ENCODE measurements at places on chromosomes 7 and 10.

- DNase-seq, result no peak
Measured at GRCh38 chr10:87675396-87676376, 16.0 kb downstream of the PAPSS2 start.

- no peak for DNase-seq
Measured at GRCh38 chr7:99096124-99096887, 47.6 kb downstream of the SMURF1 start.

DNA sequence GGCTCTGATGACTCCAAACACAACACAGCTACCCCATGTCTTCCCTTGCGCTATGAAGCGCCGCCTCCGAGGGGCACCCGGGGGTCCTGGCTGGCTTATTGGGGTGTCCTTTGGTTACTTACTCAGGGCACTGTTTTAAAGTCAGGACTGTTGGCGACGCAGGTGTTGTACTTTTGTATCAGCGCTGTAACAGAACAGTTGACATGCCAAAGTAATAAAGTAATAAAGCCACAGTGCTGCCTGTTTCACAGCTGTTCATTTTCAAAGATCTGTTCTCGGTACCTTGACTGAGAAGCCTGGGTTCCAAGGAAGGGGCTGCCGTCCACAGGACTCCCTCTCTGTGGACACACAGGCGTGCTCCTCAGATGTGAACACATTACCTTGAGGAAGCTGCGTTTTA, 64.1 kb downstream of the WDR37 start:
- no peak for DNase-seq

DNA sequence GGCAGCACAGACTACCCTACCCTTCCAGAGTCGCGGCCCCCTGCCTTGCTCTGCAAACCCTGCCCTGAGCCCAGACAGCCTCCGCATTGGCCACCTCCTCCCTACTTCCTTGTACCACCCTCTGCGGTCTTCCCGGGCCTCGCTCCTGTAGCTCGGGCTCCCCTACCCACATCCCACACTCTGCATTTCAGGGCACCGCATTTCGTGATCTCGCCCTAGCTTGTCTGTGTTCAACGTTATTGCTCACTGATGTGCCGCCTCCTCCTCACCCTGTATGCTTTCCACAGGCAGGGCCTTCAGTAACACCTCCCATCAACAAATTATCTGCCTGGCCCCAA, 6.6 kb downstream of the PDIA4 start:
- no peak for DNase-seq

DNA sequence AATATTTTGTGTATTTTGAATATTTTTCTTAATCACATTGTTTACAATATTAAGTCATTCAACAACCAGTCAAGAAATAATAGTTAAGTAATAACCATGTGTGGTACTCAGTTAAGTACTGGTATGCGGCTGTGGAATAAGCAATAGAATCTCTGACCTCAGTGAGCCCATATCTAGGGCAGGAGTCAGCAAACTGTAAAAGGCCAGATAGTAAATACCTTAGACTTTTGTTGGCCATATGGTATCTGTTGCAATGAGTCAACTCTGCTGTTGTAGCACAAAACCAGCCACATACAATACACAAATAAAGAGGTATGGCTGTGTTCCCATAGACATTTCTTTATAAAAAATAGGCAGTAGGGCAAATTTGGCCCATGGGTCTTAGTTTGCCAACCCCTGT, 311.6 kb upstream of the SEMA3A start:
- DNase-seq, result no peak

GRCh38 chr10:60827791-60828488, 49.7 kb downstream of the CDK1 start:
- DNase-seq, result no peak

DNA sequence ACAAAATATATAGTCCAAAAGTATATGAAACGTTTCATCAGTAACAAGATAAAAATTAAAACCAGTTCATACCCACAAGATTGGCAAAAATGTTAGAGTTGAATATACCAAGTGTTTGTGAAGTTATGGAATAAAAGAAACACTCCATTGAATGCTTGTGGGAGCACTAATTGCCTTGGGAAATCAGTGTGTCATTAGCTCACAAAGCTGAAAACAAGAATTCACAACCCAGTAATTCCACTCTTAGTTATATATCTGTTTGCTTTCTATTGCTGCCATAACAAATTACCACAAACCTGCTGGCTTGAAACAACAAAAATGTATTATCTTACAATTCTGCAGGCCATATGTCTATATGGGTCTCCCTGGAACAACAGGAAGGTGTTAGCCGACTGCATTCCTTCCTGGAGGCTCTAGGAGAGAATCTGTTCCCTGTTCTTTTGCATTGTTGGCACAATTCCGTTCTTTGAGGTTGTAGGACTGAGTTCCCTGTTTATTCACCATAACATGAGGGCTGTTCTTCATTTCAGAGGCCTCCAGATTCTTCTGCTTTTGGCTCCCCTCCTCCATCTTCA, 45.7 kb downstream of the SEM1 start:
- DNase-seq, result no peak

- DNase-seq, result no peak
Measured at GRCh38 chr7:147492606-147493005, 1098.0 kb upstream of the C7orf33 start.

DNA sequence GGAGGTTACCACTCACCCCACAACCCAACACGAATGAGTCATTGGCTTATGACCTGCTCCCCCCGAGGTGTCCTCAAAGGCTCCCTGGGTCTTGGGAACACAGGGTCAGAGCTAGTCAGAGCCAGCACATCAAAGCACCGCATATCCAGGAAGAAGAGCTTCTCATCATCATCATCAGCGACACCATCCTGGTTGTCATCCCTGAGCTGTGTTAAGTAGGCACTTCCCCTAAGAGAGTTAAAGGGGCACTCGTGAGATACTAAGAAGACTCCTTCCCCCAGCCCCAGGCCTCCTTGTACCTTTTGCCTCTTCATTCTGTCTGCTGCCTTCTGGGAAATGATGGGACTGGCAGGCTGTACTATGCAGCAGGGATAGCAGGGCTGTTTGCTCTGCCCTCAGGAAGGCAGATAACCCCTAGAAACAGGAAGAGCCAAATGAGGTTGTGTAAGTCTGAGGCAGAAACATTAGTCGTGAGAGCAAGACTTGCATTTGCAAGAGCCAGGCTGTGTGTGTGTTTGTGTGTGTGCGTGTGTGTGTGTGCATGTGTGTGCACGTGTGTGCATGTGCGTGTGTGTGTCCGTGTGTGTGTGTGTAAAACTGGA, 11.1 kb upstream of the CPA1 start:
- DNase-seq, result no peak

DNA sequence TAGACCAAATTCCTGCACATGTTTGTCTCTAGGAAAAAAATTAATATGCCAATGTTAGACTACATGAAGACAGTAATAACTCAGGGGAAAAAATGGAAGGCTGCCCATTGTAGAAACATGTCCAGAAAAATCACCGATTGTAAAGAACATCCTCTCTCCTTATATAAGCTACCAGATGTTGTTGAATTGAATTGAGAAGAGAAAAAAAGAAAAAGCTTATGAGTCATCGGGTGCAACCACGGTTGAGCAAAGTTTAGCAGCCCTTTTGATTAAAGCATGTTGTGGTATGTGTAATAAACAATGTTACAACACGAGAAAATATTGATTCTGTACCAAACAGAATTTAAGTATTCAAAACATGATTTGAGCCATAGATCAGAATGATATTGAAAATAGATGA, 102.3 kb upstream of the ARHGAP21 start:
- DNase-seq, result no peak

DNA sequence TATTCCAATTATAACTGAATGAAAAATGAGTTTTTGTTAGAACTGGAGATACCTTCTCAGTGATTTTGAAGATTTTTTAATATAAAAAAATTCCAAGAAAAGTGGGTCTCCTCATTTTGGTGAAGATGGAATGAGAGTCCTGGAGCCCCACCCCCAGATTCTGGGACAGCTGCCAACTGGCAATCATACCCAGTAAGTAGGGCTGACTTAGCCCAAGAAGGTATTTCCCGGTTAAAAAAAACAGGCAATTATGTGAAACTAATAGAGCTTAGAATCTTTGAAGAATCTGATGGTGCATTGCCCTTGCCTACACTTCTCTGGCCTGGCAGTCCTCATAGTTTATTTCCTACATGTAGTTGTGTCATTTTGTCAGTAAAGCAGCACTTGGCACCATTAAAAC, 52.8 kb upstream of the VWDE start:
- DNase-seq, result no peak

GRCh38 chr7:17903337-17903736, 37.0 kb downstream of the SNX13 start:
- no peak for DNase-seq

GRCh38 chr7:155362380-155363145, 64.9 kb downstream of the INSIG1 start:
- DNase-seq, result no peak

GRCh38 chr7:44881610-44882009, 3.7 kb downstream of the PURB start:
- DNase-seq, result no peak

- DNase-seq, result no peak
Measured at GRCh38 chr7:5690931-5691473, 90.5 kb downstream of the RNF216 start.

DNA sequence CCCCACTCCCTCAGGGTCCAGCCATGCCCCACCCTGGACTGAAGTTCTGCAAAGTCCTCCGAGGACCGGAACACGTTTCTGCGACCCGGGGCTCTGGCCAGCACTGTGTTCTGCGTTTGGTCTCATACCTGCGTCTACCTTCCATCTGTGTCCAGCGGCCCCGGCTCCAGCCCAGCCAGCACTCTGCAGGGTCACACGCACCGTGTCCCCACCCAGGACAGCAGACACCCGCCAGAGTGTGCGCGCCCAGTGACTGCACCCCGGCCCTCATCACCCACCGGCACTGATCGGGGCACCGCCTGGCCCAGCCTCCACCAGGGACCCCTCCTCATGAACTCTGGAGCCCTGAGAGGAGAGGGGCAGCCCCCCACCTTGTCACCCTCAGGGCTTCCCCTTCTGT, 20.3 kb downstream of the SLC29A4 start:
- no peak for DNase-seq

- DNase-seq, result no peak
Measured at GRCh38 chr10:128003521-128003920, 96.6 kb downstream of the PTPRE start.

DNA sequence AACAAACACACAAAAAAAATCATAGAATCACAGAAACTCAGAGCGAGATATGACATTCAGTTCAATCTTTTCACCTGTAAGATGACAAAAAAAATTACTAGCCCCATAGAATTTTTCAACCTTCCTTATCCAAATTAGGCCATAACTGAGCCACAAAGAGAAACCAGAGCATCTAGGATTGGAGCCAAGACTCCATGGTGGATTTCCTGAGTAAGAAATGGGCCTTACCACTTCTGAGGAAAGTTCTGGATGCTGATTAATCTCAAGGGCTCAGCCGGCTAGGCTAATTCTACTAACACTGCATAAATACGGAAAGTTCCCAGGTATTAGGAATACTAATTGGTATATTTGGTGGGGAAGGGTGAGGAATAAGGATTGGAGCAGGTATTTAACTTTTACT, 16.8 kb downstream of the LIPM start:
- DNase-seq, result no peak

DNA sequence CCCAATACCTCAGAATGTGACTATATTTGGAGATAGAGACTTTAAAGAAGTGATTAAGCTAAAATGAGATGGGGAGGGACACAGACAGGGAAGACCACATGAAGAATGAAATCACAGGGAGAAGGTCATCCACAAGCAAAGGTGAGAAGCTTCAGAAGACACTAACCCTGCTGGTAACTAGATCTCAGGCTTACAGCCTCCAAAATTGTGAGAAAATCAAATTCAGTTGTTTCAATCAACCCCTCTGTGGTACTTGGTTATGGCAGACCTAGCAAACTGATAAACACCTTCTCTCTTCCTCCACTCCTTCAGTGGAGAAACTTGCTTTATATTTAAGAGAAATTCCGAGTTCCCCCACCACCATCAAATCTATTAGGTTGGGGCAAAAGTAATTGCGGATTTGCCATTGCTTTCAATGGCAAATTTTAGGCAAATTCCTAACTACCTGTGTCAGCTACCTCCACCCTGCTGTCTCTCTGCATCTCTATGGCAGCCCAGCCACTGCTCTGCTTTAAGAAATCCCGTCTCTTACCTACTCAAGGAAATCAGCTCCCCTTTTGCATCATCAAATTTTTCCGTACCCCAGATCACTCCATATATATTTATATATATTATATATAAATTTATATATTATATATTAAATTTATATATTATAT, 38.2 kb downstream of the SEMA3E start:
- DNase-seq, result no peak

GRCh38 chr7:116950889-116951351, 2.4 kb upstream of the ST7 start:
- DNase-seq, result no peak

DNA sequence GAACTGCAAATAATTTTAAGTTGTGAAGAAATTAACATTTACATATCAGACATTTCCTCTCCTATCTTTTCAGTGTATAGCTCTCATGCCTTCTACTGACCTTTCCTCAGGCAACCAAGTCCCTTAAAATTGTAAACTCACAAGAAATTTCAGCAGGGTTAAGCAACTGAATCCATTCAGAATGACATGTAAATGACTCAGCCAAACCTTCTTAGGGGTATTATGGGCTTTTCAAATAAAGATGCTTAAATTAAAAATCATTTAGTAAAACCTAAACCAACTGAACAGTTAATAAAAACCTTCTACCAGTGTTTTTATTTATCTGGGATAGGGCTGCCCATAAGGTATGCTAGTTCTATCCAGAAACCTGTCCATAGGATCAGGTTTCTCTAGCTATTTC, 20.7 kb downstream of the WAPL start:
- DNase-seq, result no peak

- no peak for DNase-seq
Measured at GRCh38 chr7:12418452-12418851, 14.8 kb upstream of the VWDE start.

All from neural progenitor cell (in vitro differentiated cells).